ENCODE measurements at places on chromosomes 1 and 21.
A peak's percentile ranks its signal among the peaks of the same experiment; 100 is the strongest.

DNA sequence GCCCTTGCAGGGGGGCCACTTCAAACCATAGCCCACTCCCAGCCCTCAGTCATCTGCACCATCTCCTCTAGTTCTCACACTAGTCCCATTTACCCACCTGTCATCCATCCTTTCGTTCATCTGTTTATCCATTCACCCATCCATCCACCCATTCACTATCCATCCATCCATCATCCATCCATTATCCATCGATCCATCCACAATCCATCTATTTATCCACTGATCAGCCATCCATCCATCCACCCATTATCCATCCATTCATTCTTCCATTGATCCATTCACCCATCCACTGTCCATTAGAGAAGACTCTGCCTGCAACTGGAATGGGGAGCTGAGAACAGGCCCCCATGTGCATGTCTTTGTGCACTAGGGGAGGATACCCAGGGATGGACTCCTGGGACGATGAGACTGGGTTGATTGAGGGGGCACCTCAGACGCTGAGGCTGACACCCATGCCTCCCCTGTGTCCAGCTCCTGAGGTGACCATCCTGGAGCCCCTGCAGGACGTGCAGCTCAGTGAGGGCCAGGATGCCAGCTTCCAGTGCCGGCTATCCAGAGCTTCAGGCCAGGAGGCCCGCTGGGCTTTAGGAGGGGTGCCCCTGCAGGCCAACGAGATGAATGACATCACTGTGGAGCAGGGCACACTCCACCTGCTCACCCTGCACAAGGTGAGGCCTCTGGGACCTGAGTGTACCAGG, 97.9 kb downstream of the TRIM11 start:
- DNase-seq: no peak

DNA sequence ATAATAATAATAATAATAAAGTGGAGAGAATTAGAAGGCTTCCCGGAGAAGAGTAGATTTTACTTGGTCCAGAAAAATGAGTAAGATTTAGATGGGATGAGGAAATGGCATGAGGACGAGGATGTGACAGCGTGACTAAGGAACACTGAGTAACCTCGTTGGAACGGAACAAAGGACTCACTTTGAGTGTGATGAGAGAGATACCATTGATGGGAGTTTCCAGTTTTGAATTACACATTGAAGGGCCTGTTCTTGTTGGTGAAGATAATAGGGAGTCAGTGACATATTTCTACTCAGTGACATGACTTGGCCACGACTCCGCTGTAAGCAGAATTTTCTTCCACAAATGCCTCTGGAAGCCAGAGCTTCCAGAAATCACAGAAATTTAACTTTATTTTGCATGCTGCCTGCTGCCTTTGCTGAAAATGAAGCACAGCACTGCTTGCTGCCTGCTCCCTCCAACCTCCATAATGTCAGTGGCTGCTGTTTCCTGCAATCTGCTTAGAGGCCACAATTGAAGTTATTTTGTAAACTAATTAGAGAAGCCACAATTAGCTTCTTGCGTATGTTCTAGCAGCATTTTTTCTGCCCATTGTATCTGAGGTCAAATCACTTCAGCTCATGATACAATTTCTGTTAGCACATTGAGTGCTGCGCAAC, 33.7 kb upstream of the FBXO28 start:
- no peak for DNase-seq

DNA sequence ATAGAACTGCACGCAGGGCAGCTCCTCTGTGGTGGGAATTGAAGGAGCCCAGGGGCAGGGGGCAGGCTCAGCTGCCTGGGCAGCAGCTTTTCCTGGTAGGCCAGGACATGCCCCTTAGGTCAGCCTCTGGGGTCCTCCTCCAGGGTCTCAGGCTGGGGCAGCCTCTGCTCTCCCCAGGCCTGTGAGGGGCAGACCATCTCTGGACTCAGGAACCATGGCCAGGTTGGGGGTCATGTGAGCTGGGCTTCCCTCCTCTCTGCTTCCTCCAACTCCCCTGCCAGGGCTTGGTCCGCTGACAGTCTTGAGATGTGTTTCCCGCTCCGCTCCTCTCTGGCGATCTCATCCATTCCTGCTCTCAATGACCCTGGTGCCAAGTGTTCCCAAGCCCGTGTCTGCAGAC, 5.7 kb downstream of the C1orf210 start:
- no peak for DNase-seq

GRCh38 chr1:38337711-38338110, 291.1 kb upstream of the POU3F1 start:
- no peak for DNase-seq

GRCh38 chr1:193259636-193260035, 73.2 kb upstream of the B3GALT2 start:
- DNase-seq: no peak

- DNase-seq: no peak
Measured at GRCh38 chr21:45293726-45294401, 6.2 kb upstream of the POFUT2 start.

DNA sequence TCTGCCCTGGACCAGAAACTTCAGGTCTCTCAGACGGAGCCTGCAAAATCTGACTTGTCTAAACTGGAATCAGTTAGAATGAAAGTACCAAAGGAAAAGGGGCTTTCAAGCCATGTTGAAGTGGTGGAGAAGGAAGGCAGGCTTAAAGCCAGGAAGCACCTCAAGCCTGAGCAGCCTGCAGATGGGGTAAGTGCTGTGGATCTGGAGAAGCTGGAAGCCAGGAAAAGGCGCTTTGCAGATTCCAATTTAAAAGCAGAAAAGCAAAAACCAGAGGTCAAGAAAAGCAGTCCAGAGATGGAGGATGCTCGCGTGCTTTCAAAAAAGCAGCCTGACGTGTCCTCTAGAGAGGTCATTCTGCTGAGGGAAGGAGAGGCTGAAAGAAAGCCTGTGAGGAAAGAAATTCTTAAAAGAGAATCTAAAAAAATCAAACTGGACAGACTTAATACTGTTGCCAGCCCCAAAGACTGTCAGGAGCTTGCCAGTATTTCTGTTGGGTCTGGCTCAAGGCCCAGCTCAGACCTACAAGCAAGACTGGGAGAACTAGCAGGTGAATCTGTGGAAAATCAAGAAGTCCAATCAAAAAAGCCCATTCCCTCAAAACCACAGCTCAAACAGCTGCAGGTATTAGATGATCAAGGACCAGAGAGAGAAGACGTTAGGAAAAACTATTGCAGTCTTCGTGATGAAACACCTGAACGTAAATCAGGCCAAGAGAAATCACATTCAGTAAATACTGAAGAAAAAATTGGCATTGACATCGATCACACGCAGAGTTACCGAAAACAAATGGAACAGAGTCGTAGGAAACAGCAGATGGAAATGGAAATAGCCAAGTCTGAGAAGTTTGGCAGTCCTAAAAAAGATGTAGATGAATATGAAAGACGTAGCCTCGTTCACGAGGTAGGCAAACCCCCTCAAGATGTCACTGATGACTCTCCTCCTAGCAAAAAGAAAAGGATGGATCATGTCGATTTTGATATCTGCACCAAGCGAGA, 46.6 kb downstream of the ZBTB17 start:
- no peak for DNase-seq

- no peak for DNase-seq
Measured at GRCh38 chr1:54332781-54333585, 73.2 kb downstream of the SSBP3 start.

DNA sequence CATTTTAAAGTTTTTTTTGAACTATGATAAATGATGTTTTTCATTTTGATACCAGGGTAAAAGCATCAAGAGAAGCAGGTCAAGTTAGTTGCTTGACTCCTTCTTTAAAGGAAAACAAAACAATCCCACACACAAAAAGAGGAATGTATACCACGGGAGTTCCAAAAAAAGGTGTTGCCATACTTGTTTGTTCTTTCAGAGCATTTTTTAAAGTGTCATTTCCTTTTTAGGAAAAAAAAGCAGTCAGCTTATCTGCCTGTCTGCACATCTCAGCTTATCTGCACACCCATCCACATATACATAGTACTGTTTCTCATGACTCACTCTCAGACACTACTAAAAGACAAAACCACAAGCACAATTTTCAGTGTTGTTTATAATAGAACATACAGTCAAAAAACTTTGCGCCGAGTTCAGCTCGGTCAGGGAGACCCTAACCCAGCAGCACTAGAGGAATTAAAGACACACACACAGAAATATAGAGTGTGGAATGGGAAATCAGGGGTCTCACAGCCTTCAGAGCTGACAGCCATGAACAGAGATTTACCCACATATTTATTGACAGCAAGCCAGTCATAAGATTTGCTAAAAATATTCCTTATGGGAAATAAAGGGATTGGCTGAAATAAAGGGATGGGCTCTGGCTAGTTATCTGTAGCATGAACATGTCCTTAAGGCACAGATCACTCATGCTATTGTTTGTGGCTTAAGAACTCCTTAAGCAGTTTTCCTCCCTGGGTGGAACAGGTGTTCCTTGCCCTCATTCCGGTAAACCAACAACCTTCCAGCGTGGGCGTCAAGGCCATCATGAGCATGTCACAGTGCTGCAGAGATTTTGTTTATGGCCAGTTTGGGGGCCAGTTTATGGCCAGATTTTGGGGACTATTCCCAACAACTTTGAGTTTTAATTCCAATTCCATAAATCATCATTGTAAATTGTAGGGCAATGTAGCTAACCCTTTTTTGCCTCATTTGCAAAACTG, 11.4 kb upstream of the MNDA start:
- no peak for DNase-seq

GRCh38 chr1:223720971-223721591, 8.7 kb downstream of the CAPN2 start:
- DNase-seq: no peak

GRCh38 chr1:41830726-41831125, 88.0 kb downstream of the HIVEP3 start:
- DNase-seq: no peak

- DNase-seq: no peak
Measured at GRCh38 chr1:41559331-41559730, 74.8 kb upstream of the EDN2 start.

- no peak for DNase-seq
Measured at GRCh38 chr1:97190326-97190725, 468.7 kb downstream of the PTBP2 start.

- no peak for DNase-seq
Measured at GRCh38 chr1:52552236-52552504, 722 bp downstream of the TUT4 start.

GRCh38 chr1:64811131-64811530, 66.3 kb downstream of the RAVER2 start:
- no peak for DNase-seq

GRCh38 chr1:82048596-82048995, 247.9 kb downstream of the ADGRL2 start:
- no peak for DNase-seq

DNA sequence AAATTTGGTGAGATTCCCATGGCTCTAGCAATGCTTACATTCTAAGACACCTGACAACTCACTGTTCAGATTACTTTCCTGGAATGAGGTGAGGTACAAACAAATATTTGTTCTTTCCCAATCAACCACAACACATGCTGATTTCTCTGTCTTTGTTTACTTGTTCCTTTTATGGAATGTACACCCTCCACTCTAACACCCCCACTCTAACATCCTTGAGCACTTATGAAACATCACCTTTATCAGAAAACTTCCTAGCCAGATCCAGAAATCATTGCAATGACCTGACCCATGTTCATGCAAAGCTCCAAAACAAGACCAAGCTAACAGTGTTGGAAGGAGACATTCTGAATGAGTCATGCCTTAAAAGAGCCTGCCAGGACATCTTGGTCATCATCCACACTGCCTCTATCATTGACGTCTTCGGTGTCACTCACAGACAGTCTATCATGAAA, 35.5 kb downstream of the HSD3B1 start:
- DNase-seq: no peak

- peak; percentile 67 for DNase-seq
Measured at GRCh38 chr1:183470147-183470960, 1.9 kb upstream of the SMG7 start.

GRCh38 chr1:211329764-211330201, 3.1 kb downstream of the TRAF5 start:
- no peak for DNase-seq

- DNase-seq: no peak
Measured at GRCh38 chr1:241627453-241628259, 12.5 kb downstream of the CHML start.

DNA sequence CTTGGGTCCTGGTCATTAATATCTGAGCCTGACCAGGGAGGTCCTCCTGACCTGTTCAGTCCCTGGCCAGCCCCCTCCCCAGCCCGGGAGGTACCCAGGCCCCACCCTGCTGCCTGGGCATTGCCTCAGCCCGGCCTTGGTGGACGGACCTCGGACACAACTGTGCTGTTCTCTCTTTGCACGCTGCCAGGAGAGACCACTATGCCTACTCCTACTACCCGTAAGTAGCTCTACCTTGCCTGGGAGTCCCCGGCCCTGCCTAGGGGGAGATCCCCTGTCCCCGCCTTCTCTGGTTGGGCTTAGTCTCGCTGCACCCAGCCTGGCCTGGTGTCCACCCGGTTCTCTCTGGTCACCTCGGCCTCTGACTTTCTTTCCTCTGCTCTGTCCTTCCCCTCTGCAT, 53.2 kb downstream of the PTPRU start:
- no peak for DNase-seq

DNA sequence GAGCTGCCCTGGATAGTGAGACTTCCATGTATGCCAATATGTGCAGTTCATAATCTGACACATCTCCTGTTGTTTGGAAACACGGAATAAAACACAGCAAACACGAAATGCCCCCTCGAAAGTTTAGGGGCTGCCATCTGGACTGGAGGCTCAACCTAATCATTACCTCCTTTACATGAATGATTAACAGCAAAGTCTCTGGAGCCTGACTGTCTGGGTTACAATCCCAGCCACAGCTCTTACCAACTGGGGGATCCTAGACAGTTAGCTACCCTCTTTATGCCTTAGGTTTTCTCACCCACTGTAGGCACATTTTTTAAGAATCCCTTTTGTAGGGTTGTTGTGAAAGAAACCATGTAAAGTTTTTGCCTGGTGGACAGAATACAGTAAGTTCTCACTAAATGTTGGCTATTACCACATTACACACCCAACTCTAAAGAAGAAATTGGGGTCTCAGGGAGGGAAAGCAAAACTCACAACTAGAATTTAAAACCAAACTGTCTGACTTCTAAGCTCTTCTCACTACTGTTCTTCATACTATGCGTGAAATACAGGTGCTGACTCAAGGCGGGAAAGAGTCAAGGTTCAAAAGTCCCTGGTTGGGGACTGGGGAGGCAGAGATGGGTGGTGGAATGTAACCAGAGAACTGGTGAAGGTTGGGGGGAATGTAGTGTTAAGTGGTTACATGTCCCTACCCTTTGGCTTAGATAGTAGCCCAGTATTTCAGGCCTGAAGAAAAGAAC, 24.2 kb downstream of the CYP4A22 start:
- DNase-seq: no peak

GRCh38 chr1:176364236-176364905, 98.6 kb upstream of the PAPPA2 start:
- no peak for DNase-seq

- DNase-seq: no peak
Measured at GRCh38 chr1:225825078-225825477, 15.2 kb downstream of the EPHX1 start.

DNA sequence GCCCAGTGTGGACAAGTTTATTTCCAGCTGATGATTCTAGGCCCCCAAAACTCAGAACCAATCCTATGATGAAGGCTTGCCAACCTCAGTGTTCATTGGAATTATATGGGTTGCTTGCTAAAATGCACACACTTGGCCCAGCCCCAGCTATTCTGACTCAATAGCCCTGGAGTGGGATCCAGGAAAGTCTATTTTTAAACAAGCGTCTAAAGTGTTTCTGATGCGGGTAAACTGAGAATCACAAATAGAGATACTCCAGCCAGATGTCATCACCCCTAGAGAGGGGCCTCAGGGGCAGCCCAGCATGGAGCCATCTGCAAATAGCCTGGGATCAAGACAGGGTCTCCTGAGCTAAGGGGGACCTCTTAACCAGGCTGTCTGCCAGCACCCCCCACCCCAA, 46.0 kb downstream of the PKP1 start:
- DNase-seq: no peak

GRCh38 chr1:170730438-170730837, 66.5 kb downstream of the PRRX1 start:
- no peak for DNase-seq

Measured in stimulated activated CD4-positive, alpha-beta T cell treated with anti-CD3 and anti-CD28 coated beads, Interleukin-1b, Interleukin-23, amount 100 ng/mL, for 1 hour (primary cell).